Neural crest cell (in vitro differentiated cells): ENCODE measurements at places on chromosomes 5 and 9. TPM values are rescaled to one million over a fixed set of nuclear protein-coding genes. Genes with fewer than 3 reads are reported as not detected.

DNA sequence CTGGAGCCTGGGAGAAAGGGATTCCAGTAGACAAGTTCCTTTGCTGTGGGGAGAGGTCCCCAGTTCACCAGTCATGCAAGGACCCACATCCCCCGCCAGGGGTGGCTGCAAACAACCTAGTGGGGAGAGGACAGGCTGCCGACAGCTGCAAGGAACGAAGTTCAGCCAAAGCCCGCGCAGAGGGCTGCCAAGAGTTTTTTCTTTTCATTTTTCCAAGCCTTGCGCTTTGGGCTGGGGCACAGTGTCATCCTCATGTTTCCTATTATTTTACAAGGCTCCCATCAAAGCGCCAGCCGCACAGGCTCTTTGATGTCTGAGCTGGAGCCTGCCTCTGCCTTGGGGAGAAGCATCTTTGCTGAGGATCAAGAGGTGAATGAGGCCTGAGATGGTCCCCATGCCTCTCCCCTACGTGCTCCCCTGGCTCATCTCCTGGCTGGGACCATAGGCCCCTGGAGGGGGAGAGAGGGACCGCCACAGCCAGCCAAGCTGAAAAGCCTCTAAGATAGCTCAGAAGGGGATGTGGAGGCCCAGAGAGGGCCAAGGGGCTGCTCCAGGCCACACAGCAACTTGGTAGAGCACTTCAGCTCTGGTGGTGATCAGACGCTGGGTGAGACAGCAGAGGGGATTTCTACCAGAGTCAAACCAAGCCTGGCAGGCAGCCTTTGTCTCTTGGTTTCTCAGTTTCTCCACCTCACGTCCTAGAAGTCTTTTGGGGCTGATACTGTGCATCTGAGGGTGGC lies 50.4 kb upstream of the SYNPO start:
- no peak for DNase-seq
- H3K36me3 ChIP-seq = no peaks in the 10 kb centered on the region
- peaks cover 15% of the 10 kb centered on the region for H3K4me1 ChIP-seq
- H3K27ac ChIP-seq = no peak overlapping the region
- no peak overlapping the region for H3K4me3 ChIP-seq

DNA sequence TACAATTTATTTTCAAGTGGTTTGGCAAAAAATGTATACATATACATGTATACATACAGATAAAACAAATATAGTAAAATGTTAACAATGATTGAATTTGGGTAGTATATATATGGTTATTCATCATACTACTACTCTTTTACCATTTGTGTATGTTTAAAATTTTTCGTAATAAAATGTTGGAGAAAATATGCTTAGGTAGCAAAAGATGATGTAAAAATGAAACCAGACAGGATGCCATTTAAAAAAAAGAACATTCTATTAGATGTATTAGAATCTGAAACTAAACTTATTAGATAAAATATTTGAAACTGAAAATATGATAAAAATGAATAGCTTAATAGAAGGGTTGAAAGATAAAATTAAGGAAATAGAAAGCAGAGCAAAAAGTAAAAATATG lies 144.9 kb upstream of the FER start:
- no peaks in the 10 kb centered on the region for H3K27me3 ChIP-seq
- no peak for DNase-seq
- H3K4me3 ChIP-seq = no peak overlapping the region
- H3K4me1 ChIP-seq = no peaks in the 10 kb centered on the region

- DNase-seq = no peak
- no peaks in the 10 kb centered on the region for H3K36me3 ChIP-seq
- H3K27me3 ChIP-seq = no peaks in the 10 kb centered on the region
- H3K27ac ChIP-seq = no peak overlapping the region
- H3K4me1 ChIP-seq = peaks cover 9% of the 10 kb centered on the region
- no peak overlapping the region for H3K4me3 ChIP-seq
Measured at GRCh38 chr5:83401122-83401731, 70.3 kb upstream of the VCAN start.

GRCh38 chr9:135246248-135247205 lies 159.1 kb downstream of the OLFM1 start:
- peaks cover 2% of the 10 kb centered on the region for H3K27me3 ChIP-seq
- H3K4me3 ChIP-seq = no peak overlapping the region
- H3K36me3 ChIP-seq = no peaks in the 10 kb centered on the region
- H3K4me1 ChIP-seq = peaks cover 3% of the 10 kb centered on the region
- no peak for DNase-seq

GRCh38 chr9:122334916-122335315 lies 35.9 kb upstream of the PTGS1 start:
- peaks cover 25% of the 10 kb centered on the region for H3K27me3 ChIP-seq
- no peak overlapping the region for H3K4me3 ChIP-seq
- no peaks in the 10 kb centered on the region for H3K36me3 ChIP-seq

GRCh38 chr5:431711-432050 lies 11.3 kb upstream of the EXOC3 start:
- DNase-seq = no peak
- no peak overlapping the region for H3K4me3 ChIP-seq
- H3K36me3 ChIP-seq = peaks cover 2% of the 10 kb centered on the region
- no peaks in the 10 kb centered on the region for H3K4me1 ChIP-seq
- peaks cover 2% of the 10 kb centered on the region for H3K27me3 ChIP-seq

GRCh38 chr5:149990518-149991376 lies 9.7 kb downstream of the TIGD6 start:
- H3K27ac ChIP-seq = no peak overlapping the region
- H3K4me3 ChIP-seq = no peak overlapping the region
- peak; percentile 68 for DNase-seq
- H3K4me1 ChIP-seq = peaks cover 17% of the 10 kb centered on the region
- peaks cover 3% of the 10 kb centered on the region for H3K36me3 ChIP-seq

DNA sequence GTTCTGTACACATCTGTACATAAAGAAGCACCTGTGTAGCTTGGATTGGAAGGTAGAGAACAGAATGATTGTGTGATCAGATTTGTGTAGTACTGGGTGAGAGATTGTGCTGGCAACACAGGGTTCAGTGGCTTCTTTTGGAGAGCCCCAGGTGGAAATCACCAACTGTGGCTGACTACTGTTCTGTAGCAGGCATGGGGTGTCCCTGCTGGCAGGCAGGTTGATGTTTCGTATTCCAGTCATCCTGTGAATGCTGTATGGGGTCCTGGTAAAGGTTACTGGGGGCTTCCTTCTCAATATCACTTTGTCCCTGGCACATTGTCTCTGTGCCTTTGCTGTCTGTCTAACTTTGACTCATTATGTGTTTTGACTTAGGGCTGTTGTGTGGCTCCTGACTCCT lies 5.3 kb downstream of the ASPN start:
- peaks cover 5% of the 10 kb centered on the region for H3K4me1 ChIP-seq
- no peaks in the 10 kb centered on the region for H3K36me3 ChIP-seq
- H3K27ac ChIP-seq = no peak overlapping the region
- no peak for DNase-seq
- no peak overlapping the region for H3K4me3 ChIP-seq
- no peaks in the 10 kb centered on the region for H3K27me3 ChIP-seq

Gene PKD2L2
- not detected in 2 replicates for total RNA-seq

Gene ST8SIA4
- total RNA-seq = 3.6 and 5.9 TPM in 2 replicates

Gene CXCL14
- total RNA-seq = not detected in 2 replicates

Gene CDO1
- 27.6 and 28.9 TPM in 2 replicates for total RNA-seq

Gene FOXD4L4
- total RNA-seq = 0.16 and 0.26 TPM in 2 replicates

Gene HARS1
- total RNA-seq = 92.7 and 98.7 TPM in 2 replicates
